H54 (cell line): ENCODE measurements at places on chromosomes 11 and 22.

DNA sequence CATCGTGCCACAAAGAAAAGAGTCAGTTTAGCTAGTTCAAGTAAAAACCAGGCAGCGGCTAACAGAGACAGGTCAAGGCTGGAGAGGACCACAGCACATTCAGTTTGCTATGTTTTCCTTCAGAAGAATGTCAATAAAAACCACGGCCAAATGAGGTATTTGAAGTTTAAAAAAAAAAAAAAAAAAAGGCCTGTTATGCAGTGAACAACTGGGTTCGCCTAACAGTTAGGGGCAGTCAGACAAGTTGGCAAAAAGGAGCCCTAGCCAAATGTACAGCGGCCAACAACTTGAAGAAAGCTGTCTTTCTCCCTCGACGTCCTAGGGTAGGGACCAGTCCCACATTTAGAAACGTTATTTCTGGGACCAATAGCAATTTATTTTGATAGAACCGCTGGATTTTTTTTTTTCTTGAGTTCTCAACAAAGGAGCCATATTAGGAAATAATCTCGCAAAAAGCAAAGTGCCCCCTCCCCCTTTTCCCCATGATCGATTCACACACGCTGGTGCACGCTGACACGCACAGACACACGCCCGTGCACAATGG lies 237.8 kb downstream of the TTC28 start:
- no peak for DNase-seq

DNA sequence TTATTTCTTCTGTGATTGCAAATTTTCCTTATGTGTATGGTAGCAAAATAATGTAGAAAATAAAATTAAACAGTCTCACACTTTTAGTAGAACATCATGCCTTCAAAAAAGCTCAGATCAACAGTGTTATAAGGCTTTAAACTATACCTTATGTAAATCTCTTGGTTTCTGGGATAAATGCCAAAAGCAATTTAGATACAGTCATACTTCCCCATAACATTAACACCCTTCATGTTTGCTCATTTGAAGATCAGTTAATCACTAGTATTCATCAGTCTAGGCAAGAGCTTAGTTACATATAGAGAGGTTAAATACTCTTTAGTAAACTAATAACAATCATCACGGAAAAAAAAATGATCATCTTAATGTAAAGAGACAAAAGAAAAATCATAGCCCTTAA lies 421.8 kb upstream of the ANO3 start:
- DNase-seq: no peak

DNA sequence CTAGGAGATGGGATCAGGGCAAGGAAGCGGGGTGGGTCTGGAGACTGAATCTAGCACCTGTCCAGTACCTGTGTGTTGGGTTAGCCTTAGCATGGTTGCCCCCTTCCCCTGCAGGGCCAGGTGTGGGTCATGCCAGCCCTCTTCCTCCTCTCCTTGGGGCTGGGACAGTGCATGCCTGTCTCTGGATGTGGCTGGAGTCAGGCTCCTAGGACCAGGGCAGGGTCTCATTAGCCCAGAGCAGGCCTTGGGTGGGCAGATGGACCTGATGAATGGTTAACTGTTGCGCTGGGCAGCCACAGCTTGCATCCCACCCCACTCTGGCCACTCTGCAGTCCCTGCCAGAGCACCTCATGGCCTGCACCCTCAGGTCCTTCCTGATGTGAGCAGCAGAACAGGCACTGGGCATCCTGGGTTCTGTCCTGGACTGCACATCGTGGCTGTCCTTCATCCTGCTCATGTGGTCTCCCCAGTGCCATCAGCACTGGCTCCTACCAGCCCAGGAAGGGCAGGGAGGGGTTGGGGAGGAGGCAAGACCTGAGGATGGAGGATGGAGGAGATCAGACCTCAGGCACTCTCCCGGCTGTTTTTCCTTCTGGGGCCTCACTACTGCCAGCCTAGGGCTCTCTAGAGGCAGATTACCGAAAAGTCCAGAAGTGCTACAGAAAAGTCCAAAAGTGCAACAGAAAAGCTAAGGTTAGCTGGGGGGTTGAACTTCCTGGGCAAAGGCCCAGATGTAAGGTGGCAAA lies 12.8 kb upstream of the CHRM1 start:
- DNase-seq: no peak

DNA sequence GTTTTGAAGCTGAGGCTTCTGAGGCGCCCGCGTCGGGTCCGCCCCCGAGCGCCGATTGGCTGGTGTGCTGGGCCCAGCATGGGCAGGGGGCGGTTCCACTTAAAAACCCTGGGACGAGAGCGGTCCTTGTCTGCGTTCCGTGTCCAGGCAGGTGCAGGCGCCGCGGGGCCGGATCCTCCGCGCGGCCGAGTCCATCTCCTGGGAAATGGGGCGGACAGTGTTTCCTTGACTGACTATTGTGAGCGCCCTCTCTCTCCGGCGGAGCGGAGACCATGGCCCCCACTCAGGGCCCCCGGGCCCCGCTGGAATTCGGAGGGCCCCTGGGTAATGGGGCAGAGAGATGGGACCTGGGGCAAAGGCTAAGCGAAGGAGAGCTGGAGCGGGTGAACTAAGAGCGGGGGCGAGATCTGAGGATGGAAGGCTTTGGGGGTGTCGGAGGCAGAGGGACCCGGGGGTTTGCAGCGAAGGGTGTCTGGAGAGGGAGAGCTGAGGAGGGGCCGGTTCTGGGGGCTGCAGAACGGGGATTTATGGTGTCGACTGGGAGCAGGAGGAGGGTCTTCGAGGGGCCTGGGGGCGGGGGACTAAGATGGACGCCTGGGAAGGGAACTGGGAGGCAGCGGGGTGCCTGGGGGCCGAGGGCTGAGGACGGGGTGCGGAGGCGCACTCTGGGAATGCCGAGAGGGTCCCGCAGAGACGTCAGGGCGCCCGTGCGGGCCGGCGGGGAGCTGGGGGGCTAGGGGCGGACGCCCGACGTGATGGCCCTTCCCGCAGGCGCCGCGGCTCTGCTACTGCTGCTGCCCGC lies at the start of gene TM7SF2:
Gene TM7SF2, plus strand, starts transcription at position 129 of the 802 bp plus-strand sequence. Its CDS starts 144 bp downstream, at position 273.
- DNase-seq: no peak

DNA sequence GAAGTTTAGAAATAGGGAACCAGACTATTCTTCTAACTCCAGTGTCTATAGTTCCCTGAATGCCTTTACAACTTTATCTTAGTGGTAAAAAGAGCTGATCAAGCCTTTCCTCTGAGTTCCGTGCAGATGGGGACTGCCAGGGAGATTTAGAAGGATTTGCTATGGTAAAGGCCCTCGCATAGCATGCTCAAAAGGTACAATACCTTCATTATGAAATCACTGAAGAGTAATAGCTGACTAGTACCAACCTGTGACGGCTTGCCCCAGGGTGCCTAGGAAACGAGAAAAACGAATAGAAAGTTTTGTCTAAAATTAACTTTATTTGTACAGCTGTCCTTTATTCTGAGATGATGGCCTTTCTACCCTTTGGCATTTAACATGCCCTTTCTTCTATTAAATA lies 150.1 kb upstream of the ARHGAP42 start:
- no peak for DNase-seq

- no peak for DNase-seq
Observed at GRCh38 chr22:25666308-25666707, 75.7 kb upstream of the MYO18B start.

DNA sequence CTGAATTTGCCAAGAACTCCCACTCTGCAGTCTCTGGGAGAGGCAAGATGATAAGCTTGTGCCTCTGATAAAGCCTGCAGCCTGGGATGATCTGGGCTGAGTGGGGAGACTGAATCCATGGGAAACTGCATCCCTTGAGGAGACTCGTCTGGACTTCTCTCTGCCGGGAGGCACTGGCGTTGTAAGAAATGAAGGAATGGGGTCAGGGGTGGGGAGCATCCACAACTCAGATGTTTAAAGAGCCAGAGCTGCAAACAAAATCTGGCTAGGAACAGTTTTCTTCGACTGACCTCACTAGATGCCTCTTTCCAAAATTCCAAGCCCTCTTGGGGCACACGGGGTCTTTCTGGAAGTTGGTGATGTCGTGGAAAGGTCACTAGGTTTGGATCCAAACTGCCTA lies 64.4 kb downstream of the SPON1 start:
- DNase-seq: no peak

DNA sequence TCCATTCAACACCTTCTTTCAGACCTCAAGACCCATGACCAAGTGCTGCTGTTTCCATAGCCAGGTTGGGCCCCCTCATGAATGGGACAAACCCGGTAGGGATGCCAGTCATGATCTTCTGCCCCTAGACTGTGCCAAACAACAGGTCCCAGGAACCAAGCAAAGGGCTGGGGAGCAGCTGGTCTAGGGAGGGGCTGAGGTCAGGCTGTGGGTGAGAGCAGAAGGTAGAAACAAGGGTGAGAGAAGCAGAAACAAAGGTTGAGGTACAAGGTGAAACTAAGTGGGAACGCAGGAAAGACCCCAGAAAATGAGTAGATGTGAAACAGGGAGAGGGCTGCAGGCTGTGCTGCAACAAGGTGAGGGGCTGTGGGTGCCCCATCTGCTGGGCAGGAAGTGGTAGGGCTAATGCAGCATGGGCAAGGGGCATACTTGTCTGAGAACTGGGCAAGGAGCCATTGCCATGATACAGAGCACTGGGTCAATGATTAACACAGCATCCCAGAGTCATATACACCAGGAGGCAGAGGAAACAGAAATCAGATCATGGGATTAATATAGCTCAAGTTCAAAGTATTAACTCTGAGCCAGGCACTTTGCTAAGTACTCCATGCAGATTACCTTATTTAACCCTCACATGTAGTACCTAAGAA lies 45.9 kb downstream of the SLC1A2 start:
- no peak for DNase-seq

- no peak for DNase-seq
Observed at GRCh38 chr11:85710917-85711316, 24.9 kb upstream of the CCDC89 start.

DNA sequence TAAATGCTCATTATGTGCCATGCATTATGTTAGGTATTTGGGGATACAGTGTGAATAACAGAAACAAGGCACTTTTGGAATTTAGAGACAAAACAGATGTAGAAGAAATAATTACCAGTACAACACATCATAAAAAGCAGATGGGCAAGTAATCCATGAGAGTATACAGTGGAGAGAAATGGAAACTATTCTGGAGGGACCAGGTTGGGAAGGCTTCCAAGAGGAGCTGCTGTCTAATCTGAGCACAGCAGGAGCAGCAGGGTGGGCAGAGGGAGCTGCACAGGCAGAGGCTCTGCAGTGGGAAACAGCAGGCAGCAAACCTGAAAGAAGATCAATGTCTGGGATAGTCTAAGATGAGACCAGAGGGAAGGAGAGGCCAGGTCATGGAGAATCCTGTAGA lies 268.7 kb upstream of the CCDC90B start:
- no peak for DNase-seq

DNA sequence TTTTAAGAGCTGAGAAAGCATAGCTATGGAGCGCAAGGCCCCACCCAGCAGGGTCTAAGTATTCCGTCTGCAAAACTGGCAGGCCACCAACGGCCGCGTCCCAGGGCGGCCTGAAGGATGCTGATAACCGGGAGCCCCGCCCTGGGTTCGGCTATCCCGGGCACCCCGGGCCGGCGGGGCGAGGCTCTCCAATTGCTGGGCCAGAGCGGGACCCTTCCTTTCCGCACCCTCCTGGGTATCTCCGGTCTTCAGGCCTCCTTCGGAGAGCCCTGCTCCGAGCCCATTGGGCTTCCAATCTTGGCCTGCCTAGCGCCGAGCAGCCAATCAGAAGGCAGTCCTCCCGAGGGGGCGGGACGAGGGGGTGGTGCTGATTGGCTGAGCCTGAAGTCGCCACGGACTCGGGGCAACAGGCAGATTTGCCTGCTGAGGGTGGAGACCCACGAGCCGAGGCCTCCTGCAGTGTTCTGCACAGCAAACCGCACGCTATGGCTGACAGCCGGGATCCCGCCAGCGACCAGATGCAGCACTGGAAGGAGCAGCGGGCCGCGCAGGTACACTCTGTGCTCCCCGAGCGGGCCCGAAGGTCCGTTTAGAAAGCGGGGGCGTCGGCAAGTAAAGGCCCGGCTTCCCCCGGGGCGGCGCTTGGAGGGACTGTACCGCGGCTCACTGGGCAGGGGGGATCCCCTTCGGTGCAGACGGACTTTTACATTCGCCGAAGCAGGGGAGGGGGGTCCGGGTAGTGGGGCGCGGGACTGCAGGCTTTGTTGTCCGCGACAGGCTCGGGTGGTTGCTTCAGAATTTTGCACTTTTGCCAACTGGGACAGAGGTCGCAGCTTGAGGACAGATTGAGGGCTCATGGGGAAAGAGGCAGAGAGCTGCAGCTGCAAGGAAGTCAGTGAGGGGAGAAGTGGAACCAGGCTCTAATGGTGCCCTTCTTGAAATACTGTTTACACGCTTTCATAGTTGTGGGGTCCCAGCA lies at the start of gene CAT:
Gene CAT, plus strand, starts transcription at position 406 of the 979 bp plus-strand sequence. Its CDS starts 80 bp downstream, at position 486.
- DNase-seq: peak; percentile 90

DNA sequence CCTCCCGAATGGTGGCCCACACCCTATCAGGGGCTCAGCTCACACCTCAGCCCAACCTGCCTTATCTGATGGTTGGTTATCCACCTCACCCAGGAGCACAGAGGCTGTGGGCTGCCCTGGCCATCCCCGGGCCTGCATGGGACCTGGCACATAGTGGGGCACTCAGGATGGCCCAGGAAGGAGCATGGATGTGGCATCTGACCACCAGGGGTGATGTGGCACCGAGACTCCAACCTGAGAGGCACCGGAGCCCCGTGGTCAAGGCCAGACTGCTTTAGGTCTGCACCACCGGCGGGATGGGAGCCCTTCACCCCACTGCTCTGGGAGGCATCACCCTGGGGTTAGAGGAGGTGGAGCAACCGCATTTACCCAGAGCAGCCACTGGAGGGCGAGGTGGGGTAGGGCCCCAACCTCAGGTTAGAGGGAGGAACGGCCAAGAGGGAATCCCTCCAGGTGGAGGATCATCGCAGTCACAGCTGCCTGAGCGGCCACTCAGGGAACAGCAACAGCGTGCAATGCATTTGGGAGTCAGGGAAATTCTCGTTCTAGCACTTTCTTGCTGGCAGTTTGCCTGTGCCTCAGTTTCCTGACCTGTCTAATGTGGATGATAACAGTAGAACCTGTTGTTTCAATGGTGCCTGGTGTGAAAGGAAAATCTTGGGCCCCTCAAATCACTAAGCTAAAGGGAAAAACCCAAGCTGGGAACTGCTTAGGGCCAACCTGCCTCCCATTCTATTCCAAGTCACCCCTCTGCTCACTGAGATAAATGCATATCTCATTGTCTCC lies 52.9 kb upstream of the CARS1 start:
- DNase-seq: peak; percentile 68

DNA sequence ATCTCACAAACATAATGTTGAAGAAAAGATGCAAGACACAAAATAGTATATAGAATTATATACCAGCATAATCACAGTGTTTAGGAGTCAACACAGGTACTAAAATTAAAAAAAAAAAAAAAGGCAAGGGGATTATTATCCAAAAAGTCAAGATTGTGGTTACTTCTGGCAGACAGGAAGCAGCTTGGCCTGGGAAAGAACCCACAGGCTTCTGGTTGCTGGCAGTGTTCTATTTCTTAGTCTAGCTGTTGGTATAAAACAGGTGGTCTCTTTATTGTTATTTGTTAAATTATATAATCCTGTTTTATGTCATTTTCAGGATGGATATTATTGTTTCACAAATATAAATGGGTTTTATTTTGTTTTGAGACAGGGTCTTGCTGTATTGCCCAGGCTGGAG lies 54.0 kb downstream of the C11orf58 start:
- DNase-seq: no peak
